ENCODE measurements at places on chromosomes 12 and 14. TPM values are rescaled to one million over a fixed set of nuclear protein-coding genes. Genes with fewer than 3 reads are reported as not detected.

HOXC10 gene
- not detected for total RNA-seq

RD3L gene
- total RNA-seq, result not detected

PDZRN4 gene
- total RNA-seq, result 29.0 TPM

FBXO21 gene
- 494 TPM for total RNA-seq

KCNK13 gene
- not detected for total RNA-seq

GPR84 gene
- total RNA-seq, result not detected

COCH gene
- total RNA-seq, result not detected

DAZAP2 gene
- 53.7 TPM for total RNA-seq

TBX5 gene
- not detected for total RNA-seq

RIN3 gene
- total RNA-seq, result 12.8 TPM

FAM181A gene
- total RNA-seq, result not detected

DNA sequence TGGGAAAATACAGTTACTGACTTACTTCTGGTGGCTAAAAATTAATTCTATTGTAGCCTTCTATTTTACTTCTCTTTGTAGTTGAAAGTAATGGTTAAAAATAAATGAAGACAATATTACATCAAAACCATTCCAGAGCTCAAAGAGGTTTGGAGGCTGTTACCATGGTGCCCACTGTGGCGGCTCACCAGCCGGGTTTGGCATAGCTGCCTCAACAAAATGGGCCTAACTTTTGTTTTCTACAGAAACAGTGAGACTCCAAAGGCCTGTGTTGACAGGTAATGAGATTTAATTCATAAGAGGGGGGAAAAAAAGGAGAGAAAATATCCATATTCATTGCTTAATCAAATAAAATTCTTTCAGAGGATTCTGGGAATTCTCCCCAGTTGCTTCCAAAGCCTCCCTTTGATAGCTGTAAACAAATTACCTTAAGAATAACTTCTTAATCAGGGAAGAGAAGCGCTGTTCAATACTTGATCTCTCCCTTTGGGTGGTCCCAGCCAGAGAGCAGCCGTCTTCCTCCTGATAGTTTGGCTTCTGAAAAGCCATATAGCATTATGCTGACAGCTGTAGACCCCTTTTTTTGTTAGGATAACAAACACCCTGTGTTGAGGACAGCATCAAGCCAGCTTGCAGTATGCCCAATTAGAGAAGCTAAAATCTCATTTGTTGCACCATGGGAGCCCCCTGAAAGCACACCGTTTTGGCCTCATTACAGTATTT lies 266.8 kb downstream of the NEDD1 start:
- DNase-seq, result no peak

GRCh38 chr12:107091381-107091780 lies 2.0 kb downstream of the CRY1 start:
- DNase-seq, result peak; percentile 84

DNA sequence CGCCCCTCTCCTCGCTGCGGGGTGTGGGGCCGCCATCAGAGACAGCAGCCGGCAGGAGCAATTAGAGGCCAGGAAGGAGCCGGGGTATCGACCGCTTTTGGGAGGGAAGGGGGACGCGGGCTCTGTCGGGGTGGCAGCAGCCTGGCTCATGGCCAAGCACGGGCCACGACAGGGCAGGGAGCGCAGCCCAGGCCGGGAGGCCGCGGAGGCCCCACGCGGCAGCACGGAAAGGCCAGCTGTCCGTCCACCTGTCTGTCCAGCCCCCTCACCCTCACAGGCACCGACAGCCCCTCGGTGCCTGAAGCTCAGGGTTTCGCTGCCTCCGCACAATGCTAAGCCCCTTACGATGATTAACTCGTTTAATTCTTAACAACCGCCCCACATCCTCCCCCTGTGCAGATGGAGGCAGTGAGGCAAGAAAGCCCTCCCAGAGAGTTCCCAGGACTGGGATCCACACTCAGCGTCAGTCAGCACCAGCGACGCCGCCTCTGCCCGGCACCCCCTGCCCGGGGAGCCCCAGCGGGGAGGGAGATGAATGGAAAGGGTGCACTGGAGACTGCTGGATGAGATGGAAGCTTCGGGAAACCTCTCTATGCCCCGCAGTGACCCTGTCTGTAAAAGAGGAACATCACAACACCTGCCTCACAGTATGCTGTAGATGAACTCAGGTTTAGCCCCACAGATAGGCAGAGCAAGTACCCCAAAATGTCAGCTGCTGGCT lies 23.7 kb downstream of the NCOR2 start:
- peak; percentile 65 for DNase-seq

- DNase-seq, result peak; percentile 26
Measured at GRCh38 chr12:65334521-65334920, 56.0 kb downstream of the MSRB3 start.

DNA sequence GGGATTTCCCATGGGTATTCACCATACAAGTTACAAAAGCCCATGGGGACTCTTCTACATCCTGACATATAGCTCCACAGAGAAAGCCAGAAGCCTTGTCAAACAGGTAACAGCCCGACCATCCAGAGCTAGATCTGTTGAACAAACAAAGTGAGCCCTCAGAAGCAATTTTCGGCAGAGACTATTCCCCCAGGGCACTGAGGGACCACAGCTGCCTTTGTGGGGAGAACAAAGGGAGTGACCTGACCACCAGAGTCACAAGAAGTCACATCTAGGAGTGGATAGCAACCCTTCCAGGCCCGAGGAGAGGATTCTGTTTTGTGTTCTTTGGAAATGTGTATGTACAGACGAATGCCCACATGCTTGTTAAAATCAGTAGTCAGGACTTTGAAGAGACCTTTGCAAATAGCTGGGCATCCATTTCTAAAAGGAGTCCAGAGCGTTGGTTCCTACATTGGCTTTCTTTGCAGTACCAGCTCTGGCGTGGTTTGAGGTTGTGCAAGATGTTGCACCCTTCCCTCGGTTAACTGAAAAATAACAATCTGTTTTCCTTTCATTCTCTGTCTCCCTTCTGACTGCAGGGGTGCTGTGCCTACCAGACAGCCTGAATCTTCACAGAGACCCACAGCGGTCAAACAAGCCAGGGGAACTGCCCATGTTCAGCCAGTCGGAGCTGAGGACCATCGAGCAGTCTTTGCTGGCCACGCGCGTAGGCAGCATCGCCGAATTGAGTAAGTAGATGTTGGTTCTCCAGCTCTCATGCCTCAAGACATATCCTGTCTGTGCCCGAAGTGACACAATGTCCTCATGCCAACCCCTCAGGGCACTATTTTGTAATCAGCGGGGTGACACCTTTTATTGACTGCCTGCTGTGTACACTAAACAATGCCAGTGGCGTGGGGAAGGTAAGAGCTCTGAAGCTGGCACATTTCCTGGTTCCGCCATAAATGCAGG lies 165.4 kb upstream of the PWP1 start:
- no peak for DNase-seq

- peak; percentile 71 for DNase-seq
Measured at GRCh38 chr12:4274396-4275015, 944 bp downstream of the CCND2 start.

GRCh38 chr14:51242545-51243490 lies 2.8 kb downstream of the TMX1 start:
- no peak for DNase-seq

GRCh38 chr12:54052438-54053002 lies 1.1 kb upstream of the HOXC4 start:
- DNase-seq, result peak; percentile 83

DNA sequence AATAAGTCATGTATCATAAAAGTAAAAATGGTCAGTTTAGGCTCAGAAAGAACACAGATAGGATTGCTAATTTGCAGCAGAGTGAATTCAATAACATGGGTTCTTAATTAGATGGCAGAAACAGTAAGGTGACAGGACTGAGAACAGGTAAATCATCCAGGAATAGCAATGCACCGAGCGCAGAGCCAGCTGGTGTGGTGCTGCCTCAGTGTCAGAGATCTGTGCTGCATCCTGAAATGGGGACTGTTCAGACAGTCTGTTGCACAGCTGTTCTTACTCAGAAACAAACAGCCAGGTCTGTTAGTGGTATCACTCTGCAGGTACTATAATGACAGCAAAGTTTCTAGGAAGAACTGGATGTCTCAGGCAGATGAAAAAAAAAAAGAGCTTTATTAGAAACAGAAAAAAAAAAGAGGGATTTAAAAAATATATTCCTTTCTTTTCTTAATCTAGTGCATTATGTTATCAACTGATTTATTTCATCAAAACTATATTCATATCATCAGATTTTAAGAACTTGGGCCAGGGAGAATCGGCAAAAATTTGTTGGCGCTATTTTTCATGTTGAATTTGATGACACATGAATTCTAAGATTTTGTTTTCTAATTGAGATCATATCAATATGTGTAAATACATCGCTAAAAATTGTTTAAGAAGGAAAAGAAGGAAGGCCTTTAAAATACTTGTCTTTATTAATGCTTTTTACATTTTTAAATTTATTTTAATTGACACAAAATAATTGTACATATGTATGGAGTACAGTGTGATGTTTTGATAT lies 501.8 kb downstream of the PRKD1 start:
- no peak for DNase-seq

DNA sequence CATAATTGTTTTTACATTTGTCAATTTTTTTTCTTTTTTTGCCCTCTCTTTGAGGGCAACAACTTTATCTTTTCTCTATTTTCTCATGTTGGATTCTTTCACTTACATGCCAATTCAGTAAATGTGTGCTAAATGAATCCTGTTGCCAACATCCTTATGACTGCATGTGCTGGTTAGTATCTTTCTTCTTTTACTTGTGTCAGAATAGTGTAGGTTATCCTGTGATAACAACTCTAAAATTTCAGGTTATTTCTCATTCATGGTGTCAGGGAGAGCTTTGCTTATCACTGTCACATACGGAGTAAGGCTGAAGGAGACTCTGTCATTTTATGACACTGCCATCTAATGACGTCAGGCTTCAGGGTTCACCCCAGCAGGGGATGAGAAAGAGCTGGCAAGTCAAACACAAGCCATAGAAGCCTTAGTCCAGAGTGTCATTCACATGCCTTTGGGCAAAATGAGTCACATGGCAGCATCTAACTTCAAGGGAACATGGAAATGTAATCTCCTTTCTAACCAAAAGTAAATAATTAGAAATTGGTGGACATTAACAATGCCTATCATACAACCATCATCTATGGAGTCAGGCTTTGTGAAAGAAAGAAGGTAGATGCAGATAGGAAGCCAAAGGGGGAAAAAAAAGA lies 242.5 kb upstream of the ATP2B1 start:
- DNase-seq, result no peak

GRCh38 chr14:104804481-104805325 lies 3.8 kb downstream of the ZBTB42 start:
- no peak for DNase-seq

DNA sequence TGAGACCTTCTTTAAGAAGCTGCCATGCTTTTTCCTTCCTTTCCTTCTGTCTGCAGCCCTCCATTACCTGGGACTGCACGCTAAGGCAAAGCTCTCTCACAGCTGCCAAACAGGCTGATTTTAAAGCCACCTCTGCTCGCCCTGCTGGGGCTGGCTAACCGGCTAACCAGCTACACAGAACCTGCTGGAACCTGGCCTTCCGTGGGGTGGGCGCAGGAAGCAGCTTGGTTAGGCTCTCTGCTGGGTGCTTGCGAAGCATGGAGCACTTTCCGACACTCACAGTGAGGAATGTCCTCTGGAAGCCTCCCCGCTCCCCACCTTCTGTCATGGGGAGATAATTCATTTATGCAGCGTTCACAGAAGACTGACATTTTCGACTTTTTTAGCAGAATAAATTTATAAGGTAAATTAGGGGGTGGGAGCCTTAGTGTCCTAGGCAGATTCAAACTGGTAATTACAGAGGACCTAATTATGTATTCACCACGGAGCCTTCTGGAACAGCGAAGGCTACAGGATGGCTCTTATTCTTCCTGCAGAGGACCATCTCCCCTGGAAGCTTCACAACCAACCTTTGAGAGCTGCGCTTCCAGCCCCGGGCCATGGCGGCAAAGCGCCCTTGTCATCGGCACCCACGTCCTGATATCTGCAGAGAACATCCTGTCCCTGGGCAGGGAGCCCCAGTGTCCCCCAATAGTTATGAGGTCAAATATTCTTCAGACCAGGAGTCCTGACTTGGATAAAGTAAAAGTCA lies 12.4 kb upstream of the BCL11B start:
- DNase-seq, result no peak

DNA sequence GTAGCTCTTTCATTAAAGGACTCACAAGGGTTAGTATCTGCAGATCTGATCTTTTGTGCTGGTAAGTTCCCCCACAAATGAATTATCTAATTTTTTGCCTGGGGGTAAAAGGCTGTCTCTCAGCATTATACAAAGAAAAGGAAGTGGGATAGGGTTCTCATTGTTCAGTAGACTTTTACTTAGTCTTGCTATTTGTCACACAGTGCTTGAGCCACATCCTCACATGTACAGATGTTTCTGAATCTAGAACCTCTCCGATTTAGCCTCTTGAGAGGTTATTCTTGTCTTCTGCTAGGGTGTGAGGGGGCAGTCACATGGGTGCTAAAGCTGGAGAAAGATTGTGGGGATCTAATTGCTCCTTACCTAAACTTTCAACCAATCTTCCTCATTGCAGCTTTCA lies 93.0 kb downstream of the SLC41A2 start:
- DNase-seq, result no peak

GRCh38 chr14:51585055-51585454 lies 66.7 kb upstream of the FRMD6 start:
- no peak for DNase-seq

DNA sequence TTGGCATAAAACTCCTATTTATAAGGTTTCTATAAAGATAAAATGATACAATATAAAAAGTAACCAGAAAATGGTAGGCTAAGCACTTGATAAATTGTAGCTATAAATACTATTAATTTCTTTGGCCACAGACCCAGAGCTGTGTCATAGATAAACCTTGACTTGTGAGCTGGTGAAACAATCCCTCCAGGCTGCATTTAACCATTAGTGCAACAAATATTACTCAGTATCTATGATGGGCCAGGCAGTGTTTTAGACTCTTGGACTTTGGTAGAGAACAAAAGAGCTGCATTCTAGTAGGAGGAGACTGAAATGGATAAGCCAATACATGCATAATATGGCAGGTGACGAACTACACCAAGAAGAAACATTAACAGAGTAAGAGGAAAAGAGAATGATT lies 178.1 kb downstream of the BTG1 start:
- DNase-seq, result no peak

- DNase-seq, result peak; percentile 47
Measured at GRCh38 chr14:61860294-61860918, 98.2 kb downstream of the SNAPC1 start.

DNA sequence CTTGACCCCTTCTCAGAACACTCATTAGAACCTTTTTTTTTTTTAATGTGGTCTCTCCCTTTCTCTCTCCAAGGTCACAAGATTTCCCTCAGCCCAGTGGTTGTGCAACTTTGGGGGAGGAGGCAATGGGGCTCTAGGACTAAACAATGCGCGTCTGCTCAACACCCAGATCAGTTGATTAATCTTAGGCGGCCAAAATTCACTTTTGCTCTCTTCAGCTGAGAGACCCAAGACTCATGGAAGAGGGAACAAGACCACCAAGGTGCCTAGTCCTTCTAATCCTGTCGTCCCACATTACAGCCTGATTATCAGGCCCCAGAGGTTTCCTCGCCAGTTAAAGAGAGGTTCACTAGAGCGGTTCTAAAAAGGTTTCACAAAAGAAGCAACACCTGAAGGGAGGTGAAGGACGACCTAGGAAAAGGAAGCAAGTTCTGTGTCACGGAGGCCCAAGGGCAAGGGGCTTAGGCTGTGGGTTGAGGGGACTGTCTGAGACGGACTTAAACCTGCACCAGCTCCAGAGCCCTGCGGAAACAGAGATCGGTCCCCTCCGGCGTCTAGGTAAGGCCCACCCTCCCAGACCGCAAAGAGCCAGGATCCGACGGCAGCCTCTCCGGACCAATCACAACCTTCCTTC lies 824 bp upstream of the TARBP2 start:
- DNase-seq, result peak; percentile 82
